ENCODE measurements at places on chromosomes 12 and 14.

- peak; percentile 99 for DNase-seq
These were observed 4.5 kb upstream of the IRF2BPL start for GRCh38 chr14:77032844-77033621.

DNA sequence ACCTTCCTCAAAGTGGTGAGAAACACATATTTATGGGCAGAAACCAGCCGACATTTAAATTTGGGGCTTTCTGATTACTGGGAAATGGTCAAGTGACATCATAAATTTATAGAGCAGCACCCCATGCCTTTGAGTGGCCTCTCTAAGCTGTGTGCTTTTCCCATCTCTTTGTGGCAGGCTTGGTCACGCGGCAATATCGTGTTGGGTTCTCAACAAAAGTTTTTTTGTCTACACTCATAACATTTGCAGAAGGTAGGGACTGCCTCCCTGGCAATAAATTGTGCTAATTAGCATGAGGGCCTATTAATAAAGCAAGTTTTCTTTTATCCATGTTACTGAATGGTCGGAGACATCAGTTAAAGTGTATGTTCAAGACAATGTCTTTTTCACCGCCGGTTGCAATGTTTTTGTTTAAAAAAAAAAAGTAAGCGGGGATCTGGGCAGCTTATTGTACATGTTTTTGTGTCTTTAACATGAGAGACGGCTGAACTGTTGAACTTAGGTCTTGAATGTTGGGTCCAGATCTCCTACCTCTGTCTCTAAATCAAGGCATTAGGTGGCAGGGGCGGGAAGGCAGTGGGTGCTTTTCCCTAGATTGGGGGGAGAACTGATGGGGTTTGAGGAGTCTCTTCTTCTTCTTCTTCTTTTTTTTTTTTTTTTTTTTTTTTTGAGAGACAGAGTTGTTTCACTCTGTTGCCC lies 193.3 kb downstream of the PHETA1 start:
- no peak for DNase-seq

DNA sequence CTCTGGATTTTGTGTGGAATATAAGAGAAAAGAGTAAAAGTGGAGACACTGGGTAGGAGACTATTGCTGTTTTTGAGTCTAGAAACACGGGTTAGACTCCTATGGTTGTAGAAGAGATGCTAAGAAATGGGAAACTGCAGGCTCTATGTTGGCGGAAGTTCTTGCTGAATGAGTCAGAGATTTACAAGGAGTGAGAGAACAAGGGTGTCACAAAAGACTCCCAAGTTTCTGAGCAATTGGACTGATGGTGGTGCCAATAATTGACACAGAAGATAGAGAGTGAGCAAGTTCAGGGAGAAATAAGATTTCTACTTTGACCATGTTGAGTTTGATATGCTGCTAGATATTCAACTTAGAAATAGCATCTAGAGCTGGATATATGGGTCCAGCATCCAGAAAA lies 2.6 kb upstream of the PRKD1 start:
- peak; percentile 21 for DNase-seq

DNA sequence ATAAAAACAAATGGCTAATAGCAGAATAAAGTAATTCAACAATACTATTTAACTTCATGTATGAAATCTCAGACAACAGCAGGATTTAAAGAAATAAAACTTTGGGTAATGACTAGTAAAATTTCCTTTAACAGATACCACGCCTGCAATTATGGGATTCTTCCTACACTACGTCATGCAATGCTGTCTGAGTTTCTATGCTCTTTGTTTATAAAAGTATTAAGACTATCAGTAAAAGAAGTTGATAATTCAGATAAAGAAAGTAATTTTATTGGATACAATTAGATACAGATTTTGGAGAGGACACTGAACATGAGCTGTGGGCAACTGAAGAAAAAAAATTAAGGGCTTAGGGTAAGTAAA lies 308.4 kb upstream of the LRFN5 start:
- DNase-seq: no peak

- no peak for DNase-seq
These were observed 1390.7 kb downstream of the FSCB start for GRCh38 chr14:43116341-43116740.

- peak; percentile 6 for DNase-seq
These were observed 88.6 kb downstream of the R3HDM2 start for GRCh38 chr12:57342207-57342691.

- peak; percentile 22 for DNase-seq
These were observed 102.7 kb upstream of the DACT1 start for GRCh38 chr14:58535044-58535443.

DNA sequence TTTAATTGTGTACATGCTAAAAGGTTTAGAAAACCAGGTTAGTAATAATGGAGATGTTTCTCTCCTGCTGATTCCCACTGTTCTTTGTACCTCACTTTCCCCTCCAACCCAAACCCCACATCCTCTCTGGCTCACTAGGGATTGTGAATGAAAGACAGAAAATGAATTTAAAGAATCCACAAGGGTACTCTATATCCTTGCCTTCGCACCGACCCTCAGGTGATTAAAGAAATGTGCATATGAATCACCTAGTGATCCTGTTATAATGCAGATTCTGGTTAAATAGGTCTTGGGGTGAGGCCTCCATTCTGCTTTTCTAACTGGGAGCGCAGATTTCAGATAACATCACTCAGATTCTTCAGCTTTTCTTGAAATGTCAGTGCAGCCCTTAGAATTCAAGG lies 84.3 kb upstream of the OTX2 start:
- DNase-seq: no peak

- DNase-seq: no peak
These were observed 9.1 kb upstream of the CARMIL3 start for GRCh38 chr14:24042746-24043145.

DNA sequence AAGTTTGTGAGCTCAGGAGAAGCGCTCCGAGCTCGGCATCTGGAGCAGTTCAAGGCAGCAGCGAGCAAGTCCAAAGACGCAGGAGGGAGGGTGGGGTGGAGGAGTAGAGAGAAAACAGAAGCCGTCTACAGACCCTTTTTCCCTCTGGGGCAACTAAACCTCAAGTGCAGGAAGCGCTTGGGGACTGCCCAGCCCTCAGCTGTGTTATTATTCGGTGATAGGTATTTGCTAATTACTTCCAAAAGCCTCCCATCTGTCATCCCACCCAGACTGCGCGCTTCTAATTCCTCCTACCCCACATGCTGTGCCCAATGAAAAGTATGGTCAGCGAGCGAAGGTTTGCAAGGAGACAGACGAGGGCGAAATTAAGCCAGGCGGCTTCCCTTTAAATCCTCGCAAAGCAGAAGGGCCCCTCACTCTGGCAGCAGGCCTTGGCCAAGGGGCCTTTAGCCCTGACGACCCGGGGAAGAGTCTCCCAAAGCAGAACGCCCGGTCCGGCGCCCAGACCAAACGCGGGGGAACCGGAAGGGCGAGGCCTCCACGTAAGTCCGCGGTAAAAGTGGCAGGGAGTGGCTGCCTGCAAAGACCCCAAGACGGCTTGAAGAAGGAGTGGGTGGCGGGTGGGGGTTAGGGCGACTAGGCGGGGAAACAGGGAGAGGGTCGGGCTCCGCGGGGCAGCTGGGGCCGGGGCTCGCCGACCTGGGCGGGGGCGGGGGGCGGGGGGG lies 507 bp upstream of the CD9 start:
- peak; percentile 57 for DNase-seq

DNA sequence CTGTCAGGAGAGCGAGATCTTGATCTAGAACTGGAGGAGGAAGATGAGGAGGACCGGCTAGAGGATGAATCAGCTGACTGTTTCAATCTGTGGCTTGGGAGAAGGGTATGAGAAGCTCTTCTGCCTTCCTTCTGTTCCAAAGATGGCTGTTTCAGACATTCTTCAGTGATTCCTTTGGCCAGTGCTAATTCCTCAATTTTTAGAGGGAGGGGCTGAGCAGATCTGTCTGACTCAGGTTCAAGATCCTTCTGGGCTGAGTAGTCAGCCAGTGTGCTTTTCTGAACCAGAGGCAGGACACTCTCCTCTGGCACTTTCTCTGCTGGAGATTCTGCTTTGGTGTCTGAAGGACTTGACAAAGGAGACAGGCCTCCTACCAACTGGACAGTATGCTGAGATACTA lies 15.2 kb downstream of the ACIN1 start:
- DNase-seq: peak; percentile 28

DNA sequence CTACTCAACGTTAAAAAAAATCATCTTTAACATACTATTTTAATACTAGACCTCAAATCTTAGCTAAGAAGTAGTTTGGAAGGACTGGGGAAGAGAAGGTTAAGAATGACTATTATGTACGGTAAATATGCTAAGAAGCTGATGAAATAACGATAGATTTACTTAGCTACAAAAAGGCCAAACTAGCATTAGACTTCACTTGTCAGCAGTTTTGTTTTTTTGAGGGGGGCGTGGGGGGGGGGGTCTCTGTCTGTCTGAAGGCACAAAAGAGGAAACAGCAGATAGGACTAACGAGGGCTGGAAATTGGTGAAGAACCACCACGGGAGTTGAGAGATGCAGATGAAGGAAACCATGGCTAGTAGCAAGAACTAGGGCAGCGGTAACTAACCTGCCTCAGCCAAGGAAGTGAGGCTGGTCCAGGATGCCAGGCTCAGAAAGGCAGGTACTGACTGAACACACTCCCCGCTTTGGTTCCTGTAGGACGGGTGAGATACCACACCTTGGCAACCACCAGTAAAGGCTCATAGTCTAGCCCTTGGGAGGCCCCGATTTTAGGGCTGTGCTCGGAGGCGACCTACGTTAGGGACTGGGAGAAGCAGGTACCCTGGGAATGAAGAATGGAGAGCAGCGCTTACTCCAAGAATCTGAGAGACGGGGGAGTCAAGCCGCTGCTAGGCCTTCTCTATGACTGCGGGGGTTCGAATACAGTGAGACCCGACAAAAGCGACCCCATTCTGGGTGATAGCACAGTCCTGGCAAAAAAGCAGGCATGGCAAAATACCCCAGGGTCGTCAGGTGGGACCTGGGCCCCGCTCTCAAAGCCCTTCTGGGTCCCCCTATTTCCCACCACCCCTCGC lies 675 bp downstream of the NEDD8 start:
- DNase-seq: peak; percentile 21

DNA sequence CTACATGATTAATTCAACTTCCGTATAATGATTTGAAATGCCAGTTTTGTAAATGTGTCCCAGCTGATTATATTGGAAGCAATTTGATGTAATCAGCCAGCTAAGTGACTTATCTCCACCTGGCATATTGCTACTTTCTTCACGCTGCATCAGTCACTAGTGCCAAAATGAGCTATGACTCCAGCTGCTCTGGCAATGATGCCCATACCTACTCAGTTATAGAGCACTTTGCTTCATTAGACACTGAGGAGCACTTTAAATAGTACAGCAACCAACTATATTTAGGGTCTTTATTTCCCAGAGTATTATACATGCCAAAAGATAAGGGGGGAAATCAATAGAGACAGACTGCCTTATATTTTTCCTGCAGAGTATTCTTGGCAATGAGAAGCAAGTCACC lies 67.9 kb upstream of the LIN7A start:
- DNase-seq: no peak

DNA sequence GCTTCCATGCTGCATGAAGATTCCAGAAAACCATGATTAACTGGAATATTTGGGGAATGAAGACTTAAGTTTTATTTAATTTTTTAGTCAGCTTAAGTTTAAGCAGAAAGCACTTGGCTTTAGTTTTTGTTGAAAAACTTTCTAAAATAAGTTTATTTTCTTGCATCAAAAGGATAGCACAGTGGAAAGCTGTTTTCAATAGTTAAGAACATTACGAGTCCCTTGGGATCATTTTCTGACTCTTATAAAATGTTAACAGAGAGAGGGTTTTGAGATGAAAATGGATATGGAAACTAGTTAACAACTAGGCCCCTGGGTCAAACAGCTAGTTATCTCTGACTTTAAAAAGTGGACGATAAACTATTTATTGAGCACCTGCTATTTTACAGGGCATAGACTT lies 181.9 kb upstream of the SLC38A2 start:
- DNase-seq: peak; percentile 35

DNA sequence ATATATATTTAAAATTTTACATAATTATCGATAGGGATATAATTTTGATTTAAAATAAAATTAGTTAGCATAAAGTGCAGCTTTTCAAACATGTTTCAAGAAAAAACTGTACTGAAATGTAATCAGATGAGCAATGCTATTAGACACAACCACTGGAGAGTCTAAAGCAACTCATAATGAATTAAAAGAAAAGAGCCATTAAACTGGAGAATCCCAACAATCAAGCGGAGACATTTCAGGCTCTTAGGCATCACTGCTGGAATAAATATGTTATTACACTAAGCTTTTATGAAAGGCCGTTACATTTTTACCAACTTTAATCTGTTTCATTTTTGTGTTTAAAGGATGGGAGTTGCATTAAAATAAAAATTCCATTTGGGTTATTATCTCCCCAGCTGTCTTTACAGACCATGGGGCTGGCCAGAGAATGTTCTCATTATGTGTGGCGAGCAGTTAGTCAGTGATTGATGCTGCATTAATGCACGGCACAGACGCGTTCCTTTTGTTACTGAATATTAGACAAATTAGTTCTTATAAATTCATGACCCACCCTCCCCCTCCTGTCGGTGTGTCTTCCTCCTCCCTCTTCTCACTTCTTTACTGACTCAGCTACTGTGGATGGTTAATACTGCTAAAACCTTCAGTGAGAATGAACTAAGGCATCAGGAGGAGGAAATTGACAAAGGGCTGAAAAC lies 156.8 kb downstream of the PDZRN4 start:
- no peak for DNase-seq

GRCh38 chr14:71050227-71050823 lies 143.1 kb downstream of the PCNX1 start:
- peak; percentile 38 for DNase-seq

DNA sequence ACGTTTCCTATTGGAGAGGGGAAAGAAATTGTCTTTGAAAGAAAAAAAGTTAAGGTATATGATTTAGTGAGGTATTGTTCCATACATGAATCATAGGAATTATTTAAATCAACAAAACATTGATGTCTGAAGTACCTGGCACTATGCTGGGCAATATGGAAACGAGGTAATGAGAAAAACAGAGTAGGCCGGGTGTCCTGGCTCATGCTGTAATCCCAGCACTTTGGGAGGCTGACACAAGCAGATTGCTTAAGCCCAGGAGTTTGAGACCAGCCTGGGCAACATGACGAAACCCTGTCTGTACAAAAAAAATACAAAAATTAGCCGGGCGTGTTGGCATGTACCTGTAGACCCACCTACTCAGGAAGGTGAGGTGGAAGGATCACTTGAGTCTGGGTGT lies 45.9 kb downstream of the AEBP2 start:
- no peak for DNase-seq

GRCh38 chr14:96105926-96106441 lies 66.8 kb downstream of the C14orf132 start:
- DNase-seq: no peak

Measured in adipocyte (in vitro differentiated cells).